ENCODE measurements at places on chromosomes 12 and 14.

DNA sequence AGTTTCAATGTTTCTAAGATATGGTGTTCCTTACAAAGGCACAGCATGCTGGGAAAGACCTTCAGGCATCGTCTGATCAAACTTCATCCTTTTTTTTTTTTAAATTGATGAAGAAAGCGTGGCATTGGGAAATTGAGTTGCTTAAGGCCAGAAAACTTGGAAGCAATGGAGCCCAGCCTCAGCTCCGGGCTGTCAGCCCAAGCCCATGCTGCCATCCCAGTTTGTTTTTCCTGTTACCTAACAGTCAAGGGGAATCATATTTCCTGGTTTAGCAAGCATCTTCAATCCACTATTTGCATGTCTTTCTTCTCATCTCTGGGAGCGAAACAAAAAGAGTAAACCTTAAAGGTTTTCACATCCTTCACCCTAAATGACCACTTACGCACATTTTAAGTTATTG is 200.2 kb downstream of the CHST11 start:
- DNase-seq, result no peak

GRCh38 chr14:36626151-36626550 is 35.5 kb upstream of the PAX9 start:
- no peak for DNase-seq

GRCh38 chr12:11723993-11724392 is 74.5 kb downstream of the ETV6 start:
- no peak for DNase-seq

- no peak for DNase-seq
These were observed 27.2 kb downstream of the PROX2 start for GRCh38 chr14:74848768-74849167.

DNA sequence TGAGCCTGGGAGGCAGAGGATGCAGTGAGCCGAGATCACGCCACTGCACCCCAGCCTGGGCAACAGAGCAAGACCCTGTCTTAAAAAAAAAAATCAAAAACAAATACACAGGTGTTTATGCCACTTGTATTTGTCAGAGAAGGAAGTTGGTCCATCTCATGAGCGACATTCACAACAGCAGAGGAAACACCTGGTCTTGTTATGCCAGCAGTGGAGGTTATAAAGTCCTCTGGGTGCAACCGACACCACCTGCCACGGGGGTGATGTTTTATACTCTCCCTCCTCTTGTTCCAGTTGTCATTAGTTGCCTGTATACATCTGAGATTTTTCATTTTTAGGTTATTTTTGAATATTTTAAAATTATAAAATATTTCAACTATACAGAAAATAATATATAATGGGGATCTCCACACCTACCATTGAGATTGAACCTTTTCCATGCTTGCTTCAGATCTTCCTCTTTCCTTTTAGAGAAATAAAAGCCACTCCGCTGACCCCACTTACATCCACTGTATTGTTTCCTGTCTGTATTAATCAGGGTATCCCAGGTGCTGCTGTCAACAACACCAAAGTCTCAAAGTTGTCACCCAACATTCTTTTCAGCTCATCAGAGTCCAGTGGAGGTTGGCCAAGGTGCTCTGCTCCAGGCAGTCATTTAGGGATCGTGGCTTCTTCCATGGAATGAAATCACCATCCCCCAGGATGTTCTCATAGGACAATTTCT is 65.1 kb downstream of the RNFT2 start:
- DNase-seq, result no peak

DNA sequence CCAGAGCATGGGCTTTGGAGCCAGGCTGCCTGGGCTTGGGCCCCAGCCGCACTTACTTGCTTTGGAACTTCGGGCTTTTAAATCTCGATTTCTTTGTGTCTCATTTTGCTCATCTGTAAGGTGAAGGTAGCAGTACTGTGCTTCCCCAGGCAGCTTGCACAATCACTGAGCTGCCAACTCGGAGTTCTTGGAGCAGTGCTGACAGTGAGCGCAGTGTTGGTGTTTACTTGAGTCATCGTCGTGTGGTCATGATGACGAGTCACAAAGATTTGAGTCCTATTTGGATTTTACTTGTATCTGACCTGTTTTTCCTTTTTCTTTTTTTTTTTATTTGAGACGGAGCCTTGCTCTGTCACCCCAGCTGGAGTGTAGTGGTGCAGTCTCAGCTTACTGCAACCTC is 31.3 kb upstream of the ATF1 start:
- no peak for DNase-seq

DNA sequence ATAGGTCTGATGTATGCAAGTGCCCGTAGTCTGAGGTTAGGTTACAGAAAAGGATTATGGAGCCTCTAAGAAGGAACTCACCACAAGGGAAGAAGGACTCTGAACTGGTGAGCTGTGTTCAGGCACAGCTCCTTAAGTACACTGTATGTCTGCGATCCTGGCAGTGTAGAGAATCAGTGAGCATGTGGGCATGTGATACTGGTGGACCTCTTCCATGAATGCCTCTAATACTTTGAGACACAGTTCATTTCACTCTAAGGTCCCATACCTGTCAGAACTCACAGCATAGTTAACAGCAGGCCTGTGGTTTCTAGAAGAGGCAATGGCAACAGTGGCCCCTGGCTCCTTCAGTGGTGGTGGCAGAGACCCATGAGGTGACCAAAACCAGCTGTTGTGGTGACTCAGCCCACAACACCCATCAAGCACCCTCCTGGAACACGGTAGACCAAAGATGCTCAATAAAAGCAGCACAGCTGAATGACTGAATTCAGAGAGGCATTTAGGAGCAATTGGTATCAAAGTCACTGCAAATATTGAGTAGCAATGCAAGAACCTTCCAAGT is 6.9 kb upstream of the OR6J1 start:
- DNase-seq, result no peak

- no peak for DNase-seq
These were observed 120.3 kb downstream of the SLC38A1 start for GRCh38 chr12:46148327-46149078.

GRCh38 chr14:69117020-69117767 is 35.7 kb downstream of the DCAF5 start:
- DNase-seq, result no peak

DNA sequence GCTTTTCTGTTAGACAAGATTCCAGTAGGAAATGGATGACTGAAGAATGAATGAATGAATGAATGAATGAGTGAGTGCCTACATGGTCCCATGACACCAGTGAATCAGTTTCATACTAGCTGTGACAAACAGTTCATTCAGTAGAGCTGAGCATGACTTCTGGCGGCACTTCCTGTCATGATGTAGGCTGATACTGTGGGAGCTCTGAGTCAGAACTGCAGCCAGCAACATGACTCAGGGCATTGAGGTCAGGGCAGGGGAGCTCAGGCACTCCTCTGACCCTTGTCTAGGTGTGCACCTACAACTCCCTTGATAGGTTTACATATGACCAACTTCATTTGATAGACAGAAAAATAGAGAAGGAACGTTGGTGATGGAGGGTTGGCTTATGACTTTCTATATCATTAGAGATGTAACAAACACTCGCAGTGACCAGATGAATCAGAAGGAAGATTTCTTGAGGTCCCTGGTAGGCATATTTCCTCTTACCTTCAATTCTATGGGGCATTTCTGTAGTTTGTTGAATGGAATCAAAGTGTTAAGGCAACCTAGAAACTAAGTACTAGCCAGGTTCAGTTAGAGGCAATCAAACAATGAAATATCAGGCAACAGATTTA is 139.3 kb upstream of the ARHGAP5 start:
- DNase-seq, result peak; percentile 47

DNA sequence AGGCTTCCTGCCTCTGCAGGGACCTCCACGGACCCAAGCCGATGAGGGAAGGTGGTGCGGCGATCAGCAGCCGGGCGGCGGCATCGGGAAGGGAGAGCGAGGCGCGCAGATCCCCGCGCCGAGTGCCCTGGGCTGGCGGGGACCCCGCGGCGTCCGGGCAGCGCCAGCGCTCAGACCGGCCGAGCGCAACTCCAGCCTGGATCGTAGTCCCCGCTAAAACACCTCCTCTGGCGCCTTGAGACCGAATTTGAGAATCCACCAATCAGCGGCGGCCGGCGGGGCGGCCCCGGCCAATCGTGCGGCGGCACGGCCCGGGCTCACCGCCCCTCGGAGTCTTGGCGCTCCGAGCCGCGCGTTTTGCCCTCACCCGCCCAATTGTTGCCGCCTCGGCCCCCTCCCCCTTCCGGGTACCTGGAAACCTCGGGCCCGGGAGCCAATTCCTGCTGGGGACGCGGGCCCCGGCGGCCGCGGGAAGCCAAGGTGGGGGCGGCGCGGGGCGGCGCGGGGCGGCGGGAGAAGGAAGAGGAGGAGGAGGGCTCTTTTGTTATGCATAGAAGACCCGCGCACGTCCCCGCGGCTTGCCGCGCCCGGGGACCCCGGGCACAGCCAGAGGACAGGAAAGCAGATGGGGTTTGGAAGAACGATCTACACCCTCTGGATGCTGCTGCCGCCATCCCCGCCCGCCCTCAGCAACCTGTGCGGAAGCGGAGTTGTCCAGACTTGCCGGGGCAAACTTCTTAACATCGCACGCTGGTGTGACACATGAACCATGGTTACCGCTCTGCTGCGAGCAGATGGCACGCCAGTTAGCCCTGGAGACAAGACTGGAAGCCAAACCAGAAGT is at the start of gene E2F7:
E2F7 (minus strand) TSS at position 209 of the 844 bp plus-strand sequence. CDS start 934 bp downstream, outside the sequence.
- peak; percentile 80 for DNase-seq

- DNase-seq, result no peak
These were observed 8.8 kb downstream of the TNFRSF1A start for GRCh38 chr12:6333029-6333428.

DNA sequence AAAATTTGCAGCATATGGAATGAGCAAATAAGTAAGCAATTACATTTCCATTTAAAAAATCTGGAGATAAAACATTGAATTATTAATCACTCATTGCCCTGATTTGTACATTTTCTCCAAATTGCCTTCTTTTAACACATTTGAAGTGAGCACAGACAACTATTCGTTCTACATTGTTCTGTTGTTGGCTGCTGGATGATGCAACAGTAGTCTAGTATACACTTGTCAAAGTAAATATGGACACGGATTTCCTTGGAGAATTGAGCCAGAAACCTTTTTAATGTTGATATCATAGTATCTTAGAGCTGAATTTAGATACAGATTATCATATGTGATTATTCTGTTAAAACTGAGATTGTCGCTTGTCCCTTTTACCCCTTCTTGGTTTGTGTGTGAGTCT is 188.2 kb downstream of the FUT8 start:
- DNase-seq, result no peak

GRCh38 chr14:100192250-100192671 is 32.8 kb upstream of the DEGS2 start:
- DNase-seq, result no peak

- no peak for DNase-seq
These were observed 996 bp downstream of the SLC41A2 start for GRCh38 chr12:104956870-104957718.

GRCh38 chr12:121383601-121384021 is 16.3 kb upstream of the RNF34 start:
- DNase-seq, result no peak

GRCh38 chr14:28756884-28757570 is 9.6 kb upstream of the FOXG1 start:
- no peak for DNase-seq

DNA sequence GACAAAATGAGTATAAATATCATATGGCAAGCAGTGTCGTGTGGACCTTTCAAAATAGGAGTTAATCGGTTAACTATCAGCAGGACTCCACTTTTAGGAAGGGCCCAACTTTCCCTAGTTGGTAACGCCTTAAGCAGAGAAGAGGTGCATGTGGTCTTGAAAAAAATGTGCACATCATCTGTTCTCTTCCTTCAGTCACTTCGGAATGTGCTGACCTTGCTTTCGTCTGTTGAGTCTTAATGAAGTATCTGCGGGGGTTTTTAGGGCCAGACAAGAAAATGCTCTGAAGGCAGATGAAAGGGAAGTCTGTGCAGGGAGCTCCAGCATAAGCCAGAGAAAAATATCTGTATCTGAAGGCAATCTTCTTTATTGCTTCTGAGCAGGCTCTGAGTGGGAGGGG is 185.2 kb downstream of the AEBP2 start:
- DNase-seq, result no peak

DNA sequence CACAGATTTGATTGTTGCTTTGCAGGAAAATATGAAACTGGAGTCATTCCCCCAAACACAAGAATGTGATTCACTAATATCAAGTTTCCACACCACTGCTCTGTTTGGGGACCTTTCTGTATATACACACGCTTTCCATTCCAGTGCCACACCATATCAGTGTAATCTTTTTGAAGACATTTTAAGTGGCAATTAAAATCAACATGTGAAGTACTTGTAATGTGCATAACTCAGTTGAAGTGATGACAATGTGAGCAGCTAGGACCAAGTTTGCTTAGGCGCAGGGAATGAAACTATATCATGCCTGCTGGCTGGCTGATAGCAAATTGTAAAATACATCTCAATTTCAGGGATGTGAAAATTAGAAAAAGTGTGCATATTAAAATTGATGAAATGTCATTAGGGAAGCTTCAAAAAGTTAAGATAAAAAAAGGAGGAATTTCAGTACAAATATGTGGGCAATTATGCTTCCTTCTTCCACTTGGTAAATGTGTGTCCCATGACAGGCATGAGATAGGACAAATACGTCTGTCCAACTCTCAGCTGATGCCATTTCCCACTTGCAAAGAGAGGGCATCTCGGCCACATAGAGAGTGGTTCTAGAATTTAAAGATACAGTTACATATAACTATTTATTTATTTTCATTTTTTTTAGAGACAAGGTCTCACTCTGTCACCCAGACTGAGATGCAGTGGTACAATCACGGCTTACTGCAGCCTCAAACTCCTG is 43.7 kb downstream of the HSPB8 start:
- DNase-seq, result no peak

DNA sequence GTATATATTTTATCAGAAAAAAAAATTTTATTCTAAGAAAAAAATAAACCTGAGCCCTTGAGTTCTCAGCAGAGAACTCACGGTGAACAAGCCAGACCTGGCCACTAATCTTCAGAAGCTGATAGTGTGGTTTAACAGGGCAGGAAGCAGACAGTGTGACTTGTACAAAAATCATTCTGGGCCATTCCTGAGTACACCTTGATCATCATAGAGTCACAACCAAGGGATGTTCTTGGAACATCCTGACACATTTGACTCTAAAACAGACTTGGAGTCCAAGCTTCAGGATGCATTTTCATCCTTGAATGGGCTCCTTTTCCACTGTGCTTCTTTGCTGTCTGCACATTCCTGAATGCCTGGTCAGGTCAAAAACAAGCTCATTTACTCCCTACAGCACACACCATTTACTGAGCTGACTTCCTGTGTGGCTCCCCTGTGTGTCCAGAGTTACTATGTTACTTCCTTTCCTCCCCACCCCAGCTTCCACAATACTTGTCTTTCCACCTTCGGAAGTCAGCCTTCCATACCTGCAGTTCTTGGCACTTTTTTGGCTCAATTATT is 112.0 kb downstream of the ANO6 start:
- no peak for DNase-seq

- DNase-seq, result no peak
These were observed 162.9 kb downstream of the LRIG3 start for GRCh38 chr12:58757422-58757821.

DNA sequence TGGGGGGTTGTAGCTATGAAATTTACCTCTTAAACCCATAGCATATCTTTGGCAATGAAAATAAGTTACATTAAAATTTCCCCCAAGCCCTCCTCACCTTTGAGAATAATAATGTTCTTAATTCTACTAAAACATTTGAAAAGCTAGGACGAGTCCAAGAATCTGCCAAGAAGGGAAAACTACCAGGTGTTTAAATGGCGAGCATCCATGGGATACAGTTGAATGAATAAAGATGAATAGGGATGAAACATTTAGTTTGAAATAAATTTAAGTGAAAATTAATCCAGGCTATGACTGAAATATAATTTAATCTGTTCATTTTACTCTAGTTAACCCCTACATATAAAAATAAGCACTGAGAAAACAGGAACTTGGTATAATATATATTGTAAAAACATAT is 536.7 kb downstream of the FLRT2 start:
- DNase-seq, result no peak

Measured in activated CD8-positive, alpha-beta memory T cell treated with anti-CD3 and anti-CD28 coated beads, Interleukin-2, amount 50 U/mL, for 4 hours (primary cell).